AG04450 (cell line): ENCODE measurements at places on chromosomes 3 and 15. TPM values are rescaled to one million over a fixed set of nuclear protein-coding genes. Genes with fewer than 3 reads are reported as not detected.

GRCh38 chr3:95705786-95706418, 1108.5 kb upstream of the EPHA6 start:
- no peak for DNase-seq

DNA sequence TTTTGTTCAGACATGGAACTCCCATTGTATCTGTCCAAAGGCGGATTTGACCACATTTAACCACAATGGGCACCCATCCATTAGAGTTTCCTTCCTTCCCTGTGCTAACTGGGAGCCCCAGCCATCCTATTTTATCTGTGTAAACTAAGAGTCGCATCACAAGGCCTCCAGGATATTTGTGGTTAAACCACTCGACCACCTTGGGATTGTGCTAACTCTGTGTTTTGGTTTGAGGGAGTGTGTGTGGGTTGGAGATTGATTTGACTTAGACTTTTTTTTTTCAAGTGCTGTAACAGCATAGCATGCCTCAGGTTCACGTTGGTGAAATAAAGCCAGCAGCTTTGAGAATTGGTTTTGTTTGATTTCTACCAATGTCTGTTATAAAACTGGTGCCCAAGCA, 100.4 kb upstream of the TP63 start:
- no peak for DNase-seq

DNA sequence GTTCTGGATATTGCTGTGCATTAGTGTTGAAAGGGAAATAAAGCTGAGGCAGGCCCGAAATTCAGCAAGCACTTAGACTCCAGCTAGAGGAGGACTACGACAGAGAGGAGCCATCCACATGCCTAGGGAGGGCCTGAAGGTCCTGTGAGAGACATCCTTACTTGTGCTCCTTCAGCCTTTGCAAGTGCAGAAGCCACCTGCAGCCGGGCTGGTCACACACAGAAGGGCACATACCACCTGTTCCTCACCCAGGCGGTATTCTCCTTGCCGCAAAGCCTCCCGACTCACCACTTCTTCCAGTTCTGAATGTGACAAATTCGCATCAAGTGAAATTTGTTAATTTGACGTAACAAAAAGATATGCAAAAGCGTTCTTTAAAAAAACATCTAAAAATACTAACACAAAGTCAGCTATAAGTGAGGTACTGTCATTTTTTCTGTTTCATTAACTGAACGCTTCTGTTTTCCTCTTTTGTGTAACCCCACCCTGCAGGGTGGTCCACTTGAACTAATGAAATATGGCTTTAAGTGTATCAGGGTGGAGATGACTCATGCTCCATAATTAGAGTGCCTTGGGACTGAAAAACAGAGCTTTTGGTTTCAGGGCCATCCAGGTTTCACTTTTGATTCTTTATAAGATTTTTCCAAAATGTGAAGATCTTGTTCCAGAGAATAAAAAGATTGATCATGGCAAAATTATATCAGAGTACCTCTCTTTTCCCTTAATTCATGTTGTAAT, 467.9 kb upstream of the ATP11B start:
- DNase-seq, result no peak

GRCh38 chr3:171896316-171896715, 53.2 kb downstream of the TMEM212 start:
- DNase-seq, result no peak

Gene NR2F2
- 63.1 and 66.9 TPM in 2 replicates for polyA plus RNA-seq

Gene UPK1B
- polyA plus RNA-seq, result 0.32 and 0.43 TPM in 2 replicates

Gene DNAH1
- polyA plus RNA-seq, result 1.4 and 1.9 TPM in 2 replicates
